MG63 (cell line): ENCODE measurements at places on chromosomes 4 and X. TPM values are rescaled to one million over a fixed set of nuclear protein-coding genes. Genes with fewer than 3 reads are reported as not detected.

GRCh38 chr4:1987721-1988326 lies 20.9 kb downstream of the NELFA start:
- DNase-seq, result no peak

DNA sequence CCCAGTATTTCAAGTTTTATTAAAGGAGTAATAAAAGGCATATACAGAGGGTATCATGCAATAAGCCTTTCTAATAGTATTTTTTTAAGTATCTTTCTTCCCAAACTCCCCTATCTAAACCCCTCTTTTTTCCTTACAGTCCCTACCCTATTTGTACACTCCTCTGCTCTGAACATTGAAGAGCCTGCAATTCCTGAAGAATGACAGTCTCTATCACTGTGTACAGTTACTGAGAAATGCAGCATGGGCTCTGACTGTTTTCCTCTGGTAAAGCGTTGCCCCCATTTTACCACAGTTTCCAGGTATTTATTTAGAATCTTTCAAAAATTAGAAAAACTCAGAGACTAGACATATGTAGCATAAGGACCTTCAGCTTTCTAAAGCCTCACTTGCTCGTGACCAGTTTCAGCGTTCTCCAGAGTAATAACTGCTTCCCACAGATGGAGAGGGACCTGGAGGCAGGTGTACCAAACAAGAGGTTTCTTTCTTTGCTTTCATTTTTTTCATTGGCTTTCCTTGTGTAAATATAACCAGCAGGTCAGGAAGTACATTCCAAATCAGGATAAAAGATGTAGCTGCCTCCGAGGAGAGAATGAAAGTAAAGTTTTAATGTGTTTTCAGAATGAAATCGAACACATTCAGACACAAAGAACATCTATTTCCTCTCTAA lies 230.8 kb downstream of the CFAP299 start:
- no peak for DNase-seq

DNA sequence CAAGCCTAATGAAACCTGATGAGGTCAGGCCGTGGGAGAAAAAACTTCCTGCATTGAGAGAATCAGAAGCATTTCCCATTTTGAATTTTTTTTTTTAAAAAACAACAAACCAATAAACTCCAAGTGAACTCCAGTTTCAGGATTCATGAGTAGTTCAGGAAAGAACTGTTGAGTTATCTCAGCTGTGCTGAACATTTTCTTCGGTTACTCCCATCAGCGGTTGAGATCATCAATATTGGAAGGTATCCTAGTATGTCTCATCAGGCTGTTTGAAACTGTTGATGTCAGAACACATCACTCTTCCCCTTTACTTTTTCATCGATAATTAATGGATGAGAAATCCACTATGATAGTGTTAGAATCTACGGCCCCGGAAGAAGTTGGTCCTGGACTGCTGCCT lies 82.4 kb upstream of the ADGRG2 start:
- no peak for DNase-seq

DNA sequence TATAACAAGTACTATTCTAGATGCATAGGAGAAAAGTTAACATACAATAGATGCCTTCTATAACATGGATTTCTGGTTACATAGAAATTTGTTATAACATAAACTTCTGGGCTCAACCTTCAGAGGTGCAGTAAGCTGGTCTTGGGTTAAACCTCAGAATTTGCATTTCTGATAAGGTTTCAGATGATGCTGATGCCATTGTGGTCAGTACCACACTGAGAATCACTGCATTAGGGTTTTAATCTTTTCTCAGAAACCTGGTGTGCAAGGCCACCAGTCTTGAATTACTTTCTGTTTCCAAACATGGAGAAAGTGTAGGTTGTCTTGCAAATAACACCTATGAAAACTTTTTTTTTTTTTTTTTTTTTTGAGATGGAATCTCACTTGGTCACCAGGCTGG lies 146.2 kb downstream of the SPOCK3 start:
- no peak for DNase-seq

DNA sequence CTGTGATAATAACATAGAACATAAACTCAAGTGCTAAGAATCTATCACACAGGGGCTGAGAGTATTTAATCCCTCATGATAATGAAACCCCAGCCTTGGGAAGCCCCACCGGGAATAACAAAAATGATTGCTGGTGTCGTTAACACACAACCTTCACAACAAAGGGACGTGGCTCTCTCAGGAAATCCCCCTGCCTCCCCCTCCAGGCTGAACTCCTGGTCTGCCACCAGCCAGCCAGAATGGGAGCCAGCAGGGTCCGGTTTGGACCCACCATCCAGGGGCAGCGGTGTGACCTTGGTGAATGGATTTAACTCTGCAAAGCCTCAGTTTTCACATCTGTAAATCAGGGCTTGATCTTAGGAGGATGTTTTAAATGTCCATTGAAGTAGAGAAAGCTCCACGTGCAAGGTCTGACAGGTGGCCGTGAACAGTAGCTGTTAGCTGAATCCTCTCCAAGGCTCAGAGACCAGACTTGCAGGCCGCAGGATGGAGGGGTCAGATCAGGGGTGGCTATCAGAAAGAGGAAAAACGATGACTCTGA lies 46.5 kb downstream of the ABLIM2 start:
- DNase-seq, result no peak

GRCh38 chrX:16882702-16883486 lies 12.7 kb upstream of the RBBP7 start:
- DNase-seq, result peak; percentile 53

DNA sequence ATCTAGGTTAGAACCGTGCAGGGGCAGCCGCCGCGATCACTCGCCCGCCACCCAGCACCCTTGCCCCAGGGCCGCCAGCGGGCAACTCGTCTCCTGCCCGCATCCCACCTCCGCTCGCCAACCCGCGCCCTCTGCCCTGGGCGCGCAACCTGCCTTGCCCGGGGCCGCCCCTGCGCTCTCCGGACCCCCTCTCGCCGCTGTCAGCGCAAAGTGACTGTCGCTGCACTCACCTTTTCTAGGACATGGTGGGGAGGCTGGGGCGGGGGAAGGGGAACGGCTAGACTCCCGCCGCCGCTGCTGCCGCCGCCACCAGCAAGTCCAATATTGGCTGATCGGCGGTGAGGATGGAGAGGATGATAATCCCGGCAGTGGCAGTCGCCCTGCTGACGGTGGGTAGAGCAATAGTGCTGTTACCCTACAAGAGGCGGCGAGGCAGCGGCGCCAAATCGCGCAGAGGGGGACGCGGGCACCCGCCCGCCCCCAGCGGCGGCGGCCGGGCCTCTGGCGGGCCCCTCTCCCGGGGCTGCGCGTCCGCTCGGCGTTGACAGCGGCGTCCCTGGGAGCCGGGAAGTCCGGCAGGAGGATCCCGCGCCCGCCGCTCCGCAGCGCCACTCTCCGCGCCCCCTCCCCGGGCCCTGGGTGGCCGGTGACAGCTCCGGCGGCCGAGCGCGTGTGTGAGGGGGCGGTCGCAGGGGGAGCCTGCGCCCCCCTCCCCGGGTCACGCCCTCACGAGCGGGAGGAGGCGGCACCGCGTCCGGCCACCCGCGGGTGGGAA lies 2.3 kb upstream of the NR3C2 start:
- DNase-seq, result no peak

- DNase-seq, result no peak
These were observed 41.5 kb downstream of the GATB start for GRCh38 chr4:151718984-151719955.

- DNase-seq, result no peak
These were observed 101.0 kb upstream of the UBQLN2 start for GRCh38 chrX:56462389-56462788.

DNA sequence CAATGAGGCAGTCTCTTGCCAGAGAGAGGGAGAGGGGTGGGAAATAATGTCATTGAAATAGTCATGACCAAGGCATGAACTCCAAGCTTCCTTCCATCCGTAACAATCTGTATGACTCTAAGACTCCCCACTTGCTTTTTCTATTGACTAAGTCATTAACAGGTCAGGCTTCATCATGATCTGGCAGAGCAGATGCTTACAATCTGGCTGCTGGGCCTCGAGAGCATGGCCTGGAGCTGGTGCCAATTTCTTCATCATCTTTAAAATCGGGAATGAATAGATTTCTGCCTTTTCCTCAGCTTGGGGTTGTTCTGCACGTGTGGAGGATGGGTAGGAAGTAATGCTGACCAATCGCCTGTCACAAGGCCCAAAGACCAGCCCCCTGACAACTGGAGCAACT lies 280.6 kb upstream of the CLNK start:
- DNase-seq, result peak; percentile 71

DNA sequence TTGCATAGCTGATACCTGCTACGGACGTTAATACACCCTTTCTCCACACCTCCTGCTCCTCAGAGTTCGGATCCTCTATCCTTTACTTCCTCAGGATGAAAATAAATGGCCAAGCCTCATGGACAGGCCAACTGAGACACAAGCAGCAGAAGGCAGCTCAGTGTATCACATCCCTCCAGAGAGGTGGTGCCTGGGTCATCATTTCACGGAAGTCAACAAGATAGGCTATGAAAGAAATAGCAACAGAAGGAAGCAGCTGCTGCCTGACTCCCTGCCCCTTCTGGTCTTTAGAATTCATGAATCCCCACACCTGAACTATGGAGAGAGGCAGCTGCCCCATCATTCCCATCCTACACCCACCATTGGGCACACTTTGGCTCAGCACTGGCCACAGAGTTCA lies 267.1 kb upstream of the ETNPPL start:
- no peak for DNase-seq

DNA sequence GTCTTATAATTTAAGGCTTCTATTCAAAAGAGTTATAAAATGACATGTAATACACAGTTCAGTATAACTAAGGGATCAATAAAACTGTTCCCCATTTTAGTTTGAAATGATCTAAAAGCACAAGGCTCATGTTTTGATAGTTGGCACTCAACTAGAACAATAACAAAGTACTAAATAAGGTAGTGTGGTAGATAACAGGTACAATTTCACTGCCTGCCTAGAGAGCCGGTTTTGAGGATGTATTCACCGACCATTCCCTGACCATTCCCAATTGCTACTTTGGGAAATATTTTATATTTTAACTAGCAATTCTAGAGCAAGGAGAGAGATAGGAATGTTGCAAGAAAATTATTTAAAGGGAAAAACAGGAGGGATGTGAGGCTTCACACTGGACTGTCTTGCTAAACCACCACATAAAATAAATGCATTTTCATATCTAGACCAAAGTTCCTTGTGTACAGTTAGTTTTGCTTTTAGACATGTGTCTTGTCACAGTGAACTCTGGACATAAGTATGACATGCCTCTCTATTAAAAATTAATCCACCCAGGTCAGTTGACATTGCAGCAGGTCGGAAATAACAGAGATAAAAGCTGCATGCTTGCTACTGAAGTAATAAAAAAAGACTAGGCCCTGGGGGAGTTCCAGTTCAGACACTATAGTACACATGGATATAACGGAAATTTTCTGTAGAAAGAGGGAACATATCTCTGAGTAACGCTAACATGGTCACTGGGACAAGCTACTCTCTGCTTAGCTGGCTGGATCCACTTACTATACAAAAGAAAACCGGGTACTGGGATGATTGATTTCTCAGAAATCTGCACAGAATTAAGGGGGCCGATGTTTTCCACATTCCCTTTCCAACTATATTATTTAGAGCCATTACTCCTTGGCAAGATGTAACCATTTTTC lies 56.3 kb upstream of the NAP1L5 start:
- no peak for DNase-seq

DNA sequence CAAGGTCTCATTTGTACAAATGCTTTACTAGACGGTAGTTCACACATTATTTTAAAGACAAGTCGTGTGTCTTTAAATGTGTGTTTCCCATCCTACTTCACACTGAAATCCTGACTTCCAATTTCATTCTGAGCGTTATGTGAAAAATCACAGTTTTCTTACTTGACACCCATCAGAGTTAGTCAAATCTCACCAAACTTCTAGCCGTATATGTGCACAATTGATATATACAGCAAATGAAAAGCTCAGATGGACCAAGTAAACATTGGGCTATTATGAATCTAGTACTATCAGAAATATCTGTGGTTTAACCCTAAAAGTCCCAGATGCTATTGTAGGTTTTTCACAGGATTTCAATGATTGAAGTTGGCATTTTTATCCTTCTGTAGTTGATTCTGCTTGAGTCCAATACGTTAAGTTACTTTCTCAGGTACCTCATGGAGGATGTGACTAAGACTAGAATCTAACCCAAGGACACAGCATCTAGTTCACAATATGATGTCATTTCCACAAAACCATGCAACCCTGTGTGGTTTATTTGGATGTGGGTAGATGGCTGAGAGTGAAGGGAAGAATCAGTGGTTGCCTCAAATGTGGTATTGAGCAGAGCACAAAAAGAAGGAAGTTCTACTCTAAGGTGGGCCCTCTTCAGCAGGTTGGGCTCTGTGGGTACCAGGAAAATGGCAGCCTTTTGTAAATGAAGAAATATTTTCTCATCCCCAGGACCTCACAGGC lies 22.1 kb upstream of the TRIM60 start:
- no peak for DNase-seq

The GUCY1B1 gene
- 0.92 and 1.5 TPM in 2 replicates for total RNA-seq

The TBX22 gene
- total RNA-seq, result not detected in 2 replicates

The STATH gene
- total RNA-seq, result not detected in 2 replicates

The MAGT1 gene
- total RNA-seq, result 72.7 and 103 TPM in 2 replicates

The RHOXF1 gene
- not detected in 2 replicates for total RNA-seq

The TMEM175 gene
- total RNA-seq, result 14.1 and 15.0 TPM in 2 replicates

The ADH7 gene
- not detected in 2 replicates for total RNA-seq

The RBM46 gene
- not detected in 2 replicates for total RNA-seq

The HS3ST1 gene
- total RNA-seq, result 0.17 and 0.23 TPM in 2 replicates

The TCEAL6 gene
- total RNA-seq, result not detected in 2 replicates
